ENCODE measurements at places on chromosomes 4 and X.

DNA sequence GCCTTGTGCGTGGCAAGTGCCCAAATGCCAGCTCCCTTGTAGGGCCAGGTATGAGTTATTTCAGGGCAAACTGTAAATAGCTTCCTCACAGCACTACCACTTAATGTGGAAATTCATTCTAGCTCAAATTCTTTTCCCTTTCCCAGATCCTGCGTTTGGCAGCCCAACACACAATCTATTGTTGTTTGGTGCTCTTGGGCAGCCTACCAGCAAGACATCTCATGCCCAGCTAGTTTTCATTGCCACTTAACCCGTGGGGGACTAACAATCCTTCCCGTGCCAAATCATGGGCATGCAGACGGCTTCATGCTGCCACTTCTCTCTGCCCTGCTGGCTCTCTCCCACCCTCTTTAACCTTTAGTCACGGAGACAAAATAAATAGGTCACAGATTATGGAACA, 454.2 kb downstream of the GRIA2 start:
- DNase-seq, result no peak

DNA sequence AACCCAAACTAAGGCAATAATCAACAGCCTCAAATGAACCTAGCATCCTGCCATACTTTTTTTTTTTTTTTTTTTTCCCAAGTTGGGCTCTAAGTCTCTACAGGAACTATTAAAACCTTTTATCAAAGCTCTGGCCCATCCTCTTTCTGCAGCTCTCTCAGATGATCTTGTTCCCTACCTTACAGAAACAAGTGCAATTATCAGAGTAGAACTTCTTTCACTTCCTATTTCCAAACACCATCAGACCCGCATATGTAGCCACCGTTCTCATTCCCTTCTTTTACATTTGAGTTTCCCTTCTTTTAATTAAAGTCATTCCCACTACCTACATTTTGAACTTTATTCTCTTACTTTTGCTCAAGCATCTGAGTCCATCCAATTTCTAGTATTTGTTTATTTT, 690.6 kb downstream of the DMD start:
- no peak for DNase-seq

DNA sequence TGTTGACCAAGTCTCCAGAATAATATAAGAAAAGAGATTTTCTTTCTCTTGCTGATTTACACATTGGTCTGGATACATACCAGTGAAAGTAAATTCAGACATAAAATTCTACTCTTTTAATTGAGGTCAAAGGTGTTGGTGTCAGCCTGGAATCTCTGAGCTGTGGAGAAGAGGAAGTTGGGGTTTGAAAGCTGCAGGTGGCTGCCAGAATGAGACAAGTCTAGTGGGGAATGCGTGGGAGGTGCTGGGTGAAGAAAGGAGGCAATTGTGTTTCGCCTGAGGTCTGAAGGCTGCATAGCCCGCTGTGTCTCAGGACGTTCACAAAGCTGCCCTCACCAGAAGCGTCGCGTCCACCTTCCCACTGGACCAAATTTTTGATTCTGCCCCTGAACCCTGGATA, 31.2 kb downstream of the PHEX start:
- DNase-seq, result no peak

DNA sequence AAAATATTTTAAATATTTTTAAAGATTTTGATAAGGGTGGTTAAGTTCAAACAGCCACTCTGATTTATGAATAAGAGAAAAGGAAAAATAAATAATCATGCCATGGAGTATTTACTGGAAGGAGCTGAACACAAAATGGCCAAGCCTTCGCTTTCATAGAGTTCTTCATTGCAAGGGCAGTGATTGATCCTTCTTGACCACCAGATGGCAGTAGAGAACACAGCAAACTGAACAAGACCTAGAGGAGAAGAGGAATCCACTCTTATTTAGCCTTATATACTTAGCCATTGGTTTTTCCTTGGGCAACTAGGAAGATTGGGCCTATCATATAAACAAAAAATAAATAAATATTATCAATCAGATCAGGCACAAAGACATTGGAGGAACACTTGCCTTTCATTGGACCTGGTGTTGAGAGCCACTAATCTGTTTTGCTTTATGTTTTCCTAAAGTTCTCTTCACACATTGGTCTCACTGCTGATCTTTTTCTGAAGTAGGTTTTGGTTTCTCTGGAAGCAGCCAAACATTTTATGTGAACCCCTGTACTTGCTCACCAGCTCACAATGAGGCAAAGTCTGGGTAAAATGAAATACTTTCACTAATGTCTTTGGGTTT, 58.1 kb upstream of the PARM1 start:
- DNase-seq, result no peak

DNA sequence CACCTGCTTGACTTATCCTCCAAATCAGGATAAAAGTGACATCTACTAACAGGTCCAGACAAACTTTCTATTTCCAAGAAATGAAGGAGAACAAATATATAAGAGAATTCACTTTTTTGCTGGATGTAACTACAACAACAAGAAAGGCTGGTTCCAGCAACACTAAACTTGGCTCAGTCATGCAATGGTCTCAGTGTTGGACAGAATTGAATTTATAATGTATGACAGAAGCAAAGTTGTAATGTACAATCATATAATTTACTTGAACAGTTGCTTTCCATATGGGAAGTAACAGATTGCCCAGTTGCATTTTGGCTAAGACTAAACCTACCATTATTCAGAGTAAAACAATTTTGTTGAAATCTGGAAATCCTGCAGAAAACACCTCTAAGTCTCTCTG, 183.3 kb upstream of the INTU start:
- no peak for DNase-seq

GRCh38 chr4:304969-305680, at the start of gene ZNF732:
Gene ZNF732, minus strand, starts transcription at chr4:305474. Its CDS starts 164 bp downstream, at chr4:305310.
- no peak for DNase-seq

All from stimulated activated CD4-positive, alpha-beta T cell treated with anti-CD3 and anti-CD28 coated beads, Interleukin-1b, Interleukin-23, amount 100 ng/mL, for 1 hour (primary cell).